Stimulated activated CD8-positive, alpha-beta memory T cell treated with anti-CD3 and anti-CD28 coated beads, Interleukin-4, amount 100 ng/mL, for 48 hours (primary cell): ENCODE measurements at places on chromosomes 7 and 10.

DNA sequence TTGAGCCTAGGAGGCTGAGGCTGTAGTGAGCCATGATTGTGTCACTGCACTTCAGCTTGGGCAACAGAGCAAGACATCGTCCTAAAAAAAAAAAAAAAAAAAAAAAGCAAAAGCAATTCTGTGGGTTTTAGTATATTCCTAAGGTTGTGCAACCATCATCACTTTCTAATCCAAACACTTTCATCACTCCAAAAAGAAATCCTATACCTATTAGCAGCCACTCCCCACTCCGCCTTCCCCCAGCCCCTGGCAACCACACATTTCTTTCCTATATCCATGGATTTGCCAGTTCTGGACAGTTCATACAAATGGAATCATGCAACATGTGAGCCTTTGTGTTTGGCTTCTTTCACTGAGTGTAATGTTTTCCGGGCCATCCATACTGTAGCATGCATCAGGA is 20.4 kb downstream of the ZAN start:
- DNase-seq = no peak

- no peak for DNase-seq
These were observed 402.0 kb downstream of the RPS24 start for GRCh38 chr10:78435484-78436221.

- no peak for DNase-seq
These were observed 84.9 kb downstream of the C10orf105 start for GRCh38 chr10:71634531-71635164.

DNA sequence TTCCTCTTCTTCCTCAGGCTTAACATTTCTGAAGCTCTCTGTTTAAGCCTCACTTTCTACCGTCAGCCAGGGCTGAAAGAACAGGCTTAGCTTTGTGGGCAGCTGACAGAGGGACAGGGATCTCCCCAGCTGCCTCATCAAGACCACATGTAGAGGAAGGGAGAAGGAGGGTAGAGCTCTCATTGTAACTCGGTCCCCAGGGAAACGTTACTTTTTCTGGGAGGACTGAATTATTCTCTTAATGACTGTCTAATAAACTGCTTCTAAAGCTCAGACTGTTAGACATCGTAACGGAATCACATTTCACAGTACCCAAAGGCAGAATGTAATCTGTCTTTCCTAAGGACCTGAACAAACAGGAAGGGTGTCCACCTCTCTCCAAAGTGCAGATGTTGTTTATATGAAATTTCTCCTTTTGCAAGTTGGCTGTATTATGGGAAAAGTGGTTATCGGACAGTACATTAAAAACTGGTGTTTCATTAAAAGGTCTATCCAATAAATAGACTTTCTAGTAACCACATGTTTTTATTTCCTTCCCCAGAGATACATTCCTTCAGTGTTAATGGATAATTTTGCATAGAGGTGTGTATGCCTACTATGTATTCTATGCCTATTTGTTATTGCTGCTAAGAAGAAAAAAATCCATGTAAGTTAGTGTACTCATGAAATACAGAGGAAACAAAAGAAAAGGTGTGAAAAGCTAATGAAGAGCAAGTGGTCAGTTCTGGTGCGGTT is 144.2 kb downstream of the CTTNBP2 start:
- no peak for DNase-seq

- DNase-seq = no peak
These were observed 113.9 kb downstream of the MYOF start for GRCh38 chr10:93368210-93368609.

GRCh38 chr10:61283066-61283465 is 170.1 kb downstream of the TMEM26 start:
- no peak for DNase-seq

DNA sequence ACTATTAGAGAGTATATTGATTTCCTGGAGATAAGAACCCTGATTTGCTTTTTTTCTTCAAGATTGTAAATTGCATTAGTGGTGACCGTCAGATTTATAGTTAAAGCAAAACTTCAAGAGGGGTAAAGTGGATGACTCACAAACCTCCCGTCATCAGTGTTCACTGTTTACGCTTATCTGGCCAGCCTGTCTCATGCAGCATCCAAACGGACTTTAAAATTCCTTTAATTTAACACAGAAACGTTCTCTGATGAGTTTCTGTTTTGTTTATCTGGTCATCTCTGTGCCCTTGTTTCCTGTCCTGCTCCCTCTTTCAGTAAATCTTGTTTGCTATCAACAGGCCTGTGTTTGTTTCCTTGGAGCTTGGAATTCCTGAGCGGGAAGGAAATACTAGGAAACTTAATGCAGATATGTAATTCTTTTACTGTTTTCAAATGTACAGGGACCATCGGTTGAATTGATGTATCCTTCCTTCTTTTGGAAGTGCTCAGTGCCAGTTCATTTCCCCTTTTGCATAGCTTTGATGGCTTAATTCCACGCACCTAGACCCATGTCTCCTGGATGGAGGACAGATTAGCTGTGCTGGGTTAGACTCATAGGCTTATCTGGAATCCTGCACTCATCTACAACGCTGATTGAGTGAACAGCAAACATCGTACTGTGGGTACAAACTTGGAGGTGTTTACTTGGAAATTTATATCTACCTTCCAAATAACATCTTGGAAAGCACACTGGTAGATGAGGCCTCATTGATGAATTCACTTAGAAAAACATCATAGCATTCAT is 21.3 kb downstream of the PTPRE start:
- no peak for DNase-seq

GRCh38 chr7:12493407-12493806 is 77.1 kb upstream of the SCIN start:
- no peak for DNase-seq

GRCh38 chr10:96271016-96271815 is at the start of gene BLNK:
TSS of gene BLNK (minus strand) at chr10:96271569. CDS start at chr10:96271398, 171 bp downstream.
- DNase-seq = no peak

GRCh38 chr7:132028144-132028920 is 471.9 kb upstream of the PODXL start:
- DNase-seq = no peak

DNA sequence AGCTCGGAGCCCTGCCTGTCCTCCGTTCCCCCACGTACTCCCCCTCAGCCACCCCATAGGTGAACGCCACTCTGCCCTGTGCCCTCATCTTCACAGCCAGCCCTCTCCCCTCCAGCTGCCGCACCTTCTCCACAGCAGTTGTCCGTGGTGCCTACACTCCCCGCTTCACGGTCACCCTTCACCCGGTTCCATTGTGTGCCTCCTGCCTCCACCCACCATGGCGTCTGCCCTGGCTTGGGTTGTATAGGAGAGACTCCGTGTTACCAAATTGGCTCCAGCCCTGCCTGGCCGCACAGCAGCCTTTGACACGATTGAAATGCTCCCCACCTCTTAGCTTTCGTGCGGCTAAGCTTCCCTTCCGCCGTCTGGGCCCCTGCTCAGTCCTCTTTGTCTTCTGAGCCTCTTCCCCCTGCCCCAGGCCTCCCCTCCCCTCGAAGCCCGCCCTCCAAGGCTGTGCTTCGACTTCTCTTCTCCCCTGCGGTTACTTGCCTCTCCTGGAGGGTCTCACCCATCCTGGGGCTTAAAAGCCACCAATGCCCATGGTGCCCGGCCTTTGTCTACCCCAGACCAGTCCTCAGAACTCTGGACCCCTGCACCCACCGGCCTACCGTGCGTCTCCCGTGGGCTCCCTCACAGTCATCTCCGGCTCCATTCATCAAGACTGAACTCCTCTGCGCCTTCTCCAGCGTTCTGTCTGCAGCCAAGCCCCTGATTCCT is 18.5 kb upstream of the NODAL start:
- DNase-seq = no peak

DNA sequence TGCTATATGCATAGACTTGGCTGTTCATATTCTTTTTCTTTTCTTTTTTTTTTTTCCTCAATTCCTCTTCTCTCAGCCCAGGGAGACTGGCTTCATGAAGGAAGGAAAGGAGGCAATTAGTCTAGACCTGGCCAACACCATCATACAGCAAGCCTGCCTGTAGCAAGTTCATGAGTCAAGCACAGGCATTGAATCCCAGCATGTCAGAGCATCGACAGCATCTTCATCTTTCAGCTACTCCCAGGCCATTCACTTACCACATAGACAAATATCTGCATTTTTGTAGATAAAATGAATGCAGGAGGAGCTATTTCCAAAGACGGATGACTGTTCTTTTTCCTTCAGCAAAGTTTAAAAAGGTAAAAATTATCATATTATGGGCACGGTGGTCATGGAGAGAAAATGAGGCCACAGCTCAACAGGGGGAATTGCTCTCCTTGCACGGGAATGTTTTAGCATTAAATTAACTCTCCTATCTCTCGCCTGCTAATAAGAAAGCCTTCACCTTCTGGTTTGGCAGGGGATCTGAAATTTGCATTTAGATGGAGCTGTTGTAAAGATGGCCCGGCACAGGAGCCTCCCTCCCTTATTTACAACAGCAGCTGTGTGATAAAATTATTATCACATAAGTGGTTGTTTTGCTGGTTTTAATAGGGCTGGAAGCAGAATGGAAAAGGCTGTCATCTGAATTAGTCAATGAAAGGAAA is 626.5 kb upstream of the AUTS2 start:
- DNase-seq = no peak

GRCh38 chr10:59033622-59034021 is 142.8 kb upstream of the PHYHIPL start:
- no peak for DNase-seq

DNA sequence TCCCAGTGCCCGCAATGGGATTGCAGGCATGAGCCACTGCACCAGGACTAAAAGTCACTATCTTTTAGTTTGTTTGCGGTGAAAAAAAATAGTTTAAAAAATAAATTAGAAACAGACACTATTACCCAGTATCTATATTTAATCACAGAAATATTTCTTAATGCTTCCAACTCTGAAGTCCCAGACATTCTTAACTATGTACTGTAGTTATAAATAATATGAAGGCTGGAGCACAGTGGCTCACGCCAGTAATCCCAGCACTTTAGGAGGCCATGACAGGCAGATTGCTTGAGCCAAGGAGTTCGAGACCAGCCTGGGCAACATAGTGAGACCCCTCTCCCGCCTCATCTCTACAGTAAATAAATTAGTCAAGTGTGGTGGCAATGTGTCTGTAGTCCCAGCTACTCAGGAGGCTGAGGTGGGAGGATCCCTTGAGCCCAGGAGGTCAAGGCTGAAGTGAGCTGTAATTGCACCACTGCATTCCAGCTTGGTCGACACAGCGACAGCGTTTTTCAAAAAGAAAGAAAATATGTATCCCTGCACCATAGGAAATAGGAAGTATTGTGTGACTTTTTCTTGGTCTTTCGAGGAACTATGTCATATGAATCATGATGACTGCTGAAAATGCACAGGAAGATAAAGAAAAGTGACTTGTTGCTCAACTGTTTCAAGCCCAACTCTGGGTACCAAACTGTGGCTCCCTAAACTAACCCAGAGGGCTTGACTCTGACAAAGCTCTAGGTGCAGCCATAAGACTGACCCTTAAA is 74.9 kb upstream of the STEAP1B start:
- DNase-seq = no peak

GRCh38 chr10:100339236-100339635 is 7.8 kb upstream of the SCD start:
- no peak for DNase-seq

- DNase-seq = no peak
These were observed 69.5 kb downstream of the NPSR1 start for GRCh38 chr7:34727464-34727995.

- no peak for DNase-seq
These were observed 221.5 kb upstream of the FOXK1 start for GRCh38 chr7:4460597-4460996.

DNA sequence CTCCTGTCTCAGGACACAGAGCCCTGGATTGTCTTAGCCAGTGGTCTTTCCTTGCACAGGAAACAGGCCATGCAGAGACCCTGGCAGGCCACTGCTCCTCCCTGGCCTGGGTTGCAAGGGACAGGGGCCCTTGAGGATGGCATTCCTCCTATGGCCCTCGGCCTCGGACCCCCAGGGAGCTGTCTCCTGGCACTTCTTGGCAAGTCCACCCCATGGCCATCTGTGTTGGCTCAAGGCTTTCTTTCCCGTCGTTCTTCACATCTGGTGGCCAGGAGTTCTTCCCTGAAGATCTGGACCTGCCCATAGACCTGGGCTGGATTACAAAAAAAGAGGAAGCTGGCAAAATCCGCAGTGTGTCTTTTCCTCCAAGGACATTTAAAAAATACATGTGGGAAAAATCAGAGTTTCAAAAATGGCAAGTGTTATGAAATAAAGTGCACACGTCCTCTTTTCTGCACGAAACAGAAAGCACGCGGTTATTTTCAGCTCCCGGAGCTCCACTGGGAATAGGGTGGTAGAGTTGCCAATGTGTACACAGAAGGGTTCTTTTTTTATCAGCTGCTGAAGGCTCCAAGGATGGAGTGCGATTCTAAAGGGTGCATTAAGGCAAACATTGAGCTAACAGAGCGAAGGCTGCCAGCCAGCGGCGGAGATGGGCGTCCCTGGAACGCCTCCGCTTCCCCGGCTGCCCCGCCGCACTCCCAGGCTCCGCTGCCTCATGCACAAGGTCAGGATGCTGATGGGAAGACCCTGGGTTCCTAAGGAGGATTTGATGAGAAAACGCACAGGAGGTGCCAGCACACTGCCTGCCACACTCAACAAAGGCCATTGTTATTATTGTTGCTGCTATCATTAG is 62.8 kb upstream of the FAM20C start:
- DNase-seq = no peak

DNA sequence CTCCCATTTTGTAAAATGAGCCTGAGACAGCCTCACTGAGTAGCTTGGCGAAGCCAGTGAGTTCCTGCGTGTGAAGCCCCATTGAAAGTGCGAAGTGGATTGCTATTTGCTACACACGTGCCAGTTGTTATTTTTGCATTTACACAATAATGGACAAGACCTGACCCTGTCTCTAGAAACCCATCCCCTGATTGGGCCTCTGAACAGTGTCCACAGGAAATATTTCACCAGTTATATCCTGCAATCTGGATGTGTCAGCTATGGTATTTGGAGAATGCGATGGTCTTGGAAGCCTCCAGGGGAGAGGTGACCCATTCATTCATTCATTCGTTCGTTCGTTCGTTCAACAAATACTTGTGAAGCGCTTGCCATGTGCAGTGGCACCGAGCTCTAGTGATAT is 37.1 kb downstream of the COL13A1 start:
- no peak for DNase-seq

DNA sequence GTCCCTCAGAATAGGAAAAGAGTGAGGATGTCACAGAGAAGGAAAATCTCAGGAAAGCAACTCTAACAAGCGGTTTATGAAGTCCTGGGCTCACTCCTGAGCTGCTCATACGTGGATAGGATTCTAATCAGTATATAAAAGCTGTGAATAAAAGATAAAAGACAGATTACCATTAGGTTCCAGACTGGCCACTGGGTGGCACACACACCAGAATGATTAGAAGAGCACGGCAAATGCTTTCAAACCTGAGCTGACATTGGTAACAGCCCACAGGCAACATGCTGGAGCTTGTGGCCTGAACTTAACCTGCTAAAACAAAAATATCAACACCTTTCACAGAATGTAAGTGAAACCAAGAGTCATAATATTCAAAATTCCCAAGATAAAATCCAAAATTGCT is 370.8 kb downstream of the GRID1 start:
- peak; percentile 31 for DNase-seq

- DNase-seq = no peak
These were observed 147.4 kb downstream of the EBF3 start for GRCh38 chr10:129816656-129817045.

- peak; percentile 91 for DNase-seq
These were observed 290.7 kb downstream of the CCDC3 start for GRCh38 chr10:12710594-12711349.
